CD4-positive, alpha-beta T cell treated with Interleukin-6 at 100 ng/mL for 8 hours (primary cell): ENCODE measurements at places on chromosomes 4 and X.

DNA sequence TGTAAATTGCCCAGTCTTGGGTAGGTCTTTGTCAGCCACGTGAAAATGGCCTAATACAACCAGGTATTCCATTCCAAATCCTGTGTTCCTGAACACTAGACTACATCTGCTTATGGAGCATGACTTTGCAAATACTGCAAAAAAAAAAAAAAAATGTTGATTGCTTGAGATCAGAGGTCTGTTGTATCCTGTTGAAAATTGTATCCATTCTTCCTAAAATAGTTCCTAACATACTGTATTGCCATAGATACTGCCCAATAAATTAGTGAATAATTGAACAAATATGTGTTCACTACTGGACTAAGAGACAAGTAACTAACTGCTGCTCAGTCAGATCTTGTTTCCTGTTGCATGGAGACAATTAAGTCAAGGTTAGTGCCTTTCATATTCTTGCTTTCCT is 164.3 kb upstream of the PABPC4L start:
- no peak for DNase-seq

DNA sequence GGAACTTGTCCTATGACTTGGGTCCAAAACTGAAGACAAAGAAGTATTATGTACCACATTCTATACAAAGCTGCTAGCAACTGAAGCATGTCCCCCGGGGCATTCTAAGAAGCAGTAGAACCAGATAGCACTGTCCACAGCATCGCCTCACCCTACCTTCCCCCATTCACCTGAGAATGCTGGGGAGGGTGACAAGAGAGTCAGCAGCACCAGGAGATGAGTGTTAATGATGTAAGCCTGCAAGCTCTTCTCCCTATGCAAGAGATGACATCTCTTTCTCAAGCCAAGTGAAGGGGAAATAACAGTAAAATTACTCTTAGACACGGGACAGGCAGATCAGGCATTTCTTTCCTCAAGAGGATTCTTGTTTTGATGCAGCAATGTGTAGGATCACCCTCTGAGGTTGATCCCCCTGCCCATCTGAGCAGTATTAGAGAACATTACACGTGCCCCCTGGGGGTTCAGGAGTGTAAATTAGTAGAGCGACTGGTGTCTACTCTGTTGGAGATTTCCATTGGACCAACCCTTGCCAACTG is 13.9 kb upstream of the TLR1 start:
- no peak for DNase-seq

DNA sequence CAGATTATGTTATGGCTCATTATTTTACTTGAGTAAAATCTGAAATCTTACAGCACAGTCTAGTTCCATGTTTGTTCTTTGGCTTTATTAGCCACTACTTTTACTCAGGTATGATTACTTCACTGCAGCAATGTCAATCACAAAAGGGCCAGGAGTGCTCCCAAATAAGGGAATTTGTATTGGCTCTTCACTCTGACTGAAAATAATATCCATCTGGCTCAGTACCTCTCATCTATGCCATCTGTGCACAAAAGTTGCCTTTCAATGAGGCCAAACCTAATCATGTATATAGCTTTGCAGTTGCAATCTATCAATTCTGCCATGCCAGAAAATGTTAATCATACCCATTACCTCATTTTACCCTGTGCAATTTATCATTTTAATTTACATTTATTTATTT is 161.1 kb downstream of the TECRL start:
- DNase-seq: no peak

GRCh38 chr4:76799140-76799539 is 98.8 kb downstream of the SOWAHB start:
- no peak for DNase-seq

DNA sequence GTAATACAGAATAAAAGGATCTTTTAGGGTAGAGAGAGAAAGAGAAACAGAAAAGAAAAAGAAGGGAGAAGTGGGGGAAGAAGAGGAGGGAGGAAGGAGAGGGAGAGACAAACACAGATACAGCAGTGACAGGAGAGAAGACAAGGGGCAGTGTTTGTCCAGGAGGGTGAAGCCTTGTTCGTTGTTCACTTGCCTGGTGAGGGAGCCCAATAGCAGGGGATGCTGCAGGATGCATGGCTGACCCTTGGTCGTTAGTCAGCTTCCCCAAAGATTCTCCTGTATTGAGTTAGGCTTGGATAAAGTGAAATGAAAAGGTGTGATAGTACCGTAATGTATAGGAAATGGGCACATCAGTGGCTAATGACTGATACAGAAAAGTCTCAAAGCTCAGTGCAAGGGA is 403.7 kb downstream of the IL15 start:
- no peak for DNase-seq

GRCh38 chrX:16466640-16467432 is 183.1 kb upstream of the S100G start:
- DNase-seq: no peak

GRCh38 chr4:183478123-183478522 is 26.7 kb upstream of the ING2 start:
- DNase-seq: no peak

- DNase-seq: no peak
Observed at GRCh38 chr4:133969202-133969848, 232.3 kb downstream of the PABPC4L start.

GRCh38 chr4:39591290-39591689 is 47.4 kb downstream of the SMIM14 start:
- DNase-seq: no peak

GRCh38 chr4:85968945-85969819 is 390.7 kb downstream of the MAPK10 start:
- DNase-seq: no peak

- no peak for DNase-seq
Observed at GRCh38 chr4:184337907-184338306, 120.2 kb upstream of the ENPP6 start.

- DNase-seq: no peak
Observed at GRCh38 chr4:132227151-132227856, 921.8 kb upstream of the PCDH10 start.

GRCh38 chr4:18404642-18405041 is 383.1 kb upstream of the LCORL start:
- DNase-seq: no peak

- DNase-seq: no peak
Observed at GRCh38 chrX:134782796-134783195, 124.5 kb upstream of the PLAC1 start.

DNA sequence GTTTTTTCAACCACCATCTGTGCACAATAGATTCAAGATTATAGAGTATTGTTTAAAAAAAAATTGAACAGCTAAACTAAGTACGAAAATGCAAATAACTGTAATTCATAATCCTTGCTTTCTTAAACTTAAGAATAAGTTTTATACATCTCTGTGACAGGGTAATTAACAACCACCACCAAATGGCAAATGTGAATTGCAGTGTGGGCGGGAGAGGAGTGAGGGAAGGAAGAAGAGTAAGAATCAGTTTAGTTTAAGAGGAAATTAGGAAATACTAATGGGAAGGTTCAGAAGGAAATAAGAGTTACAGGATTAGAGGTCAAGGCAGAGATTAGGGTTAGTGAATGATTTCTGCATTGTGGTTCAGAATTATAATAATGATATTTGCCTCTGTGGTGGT is 430.9 kb downstream of the SPRY1 start:
- no peak for DNase-seq

GRCh38 chr4:67883458-67883857 is 344 bp downstream of the TMPRSS11D start:
- DNase-seq: no peak

GRCh38 chrX:115233497-115234455 is at the start of gene LRCH2:
Gene LRCH2, minus strand, starts transcription at chrX:115234096. Its CDS starts 55 bp downstream, at chrX:115234041.
- no peak for DNase-seq

GRCh38 chr4:87734084-87734483 is 65.3 kb upstream of the IBSP start:
- DNase-seq: no peak

GRCh38 chr4:16926214-16926613 is 27.8 kb upstream of the LDB2 start:
- no peak for DNase-seq
